ENCODE measurements at places on chromosomes 1 and 21. TPM values are rescaled to one million over a fixed set of nuclear protein-coding genes. Genes with fewer than 3 reads are reported as not detected.

DNA sequence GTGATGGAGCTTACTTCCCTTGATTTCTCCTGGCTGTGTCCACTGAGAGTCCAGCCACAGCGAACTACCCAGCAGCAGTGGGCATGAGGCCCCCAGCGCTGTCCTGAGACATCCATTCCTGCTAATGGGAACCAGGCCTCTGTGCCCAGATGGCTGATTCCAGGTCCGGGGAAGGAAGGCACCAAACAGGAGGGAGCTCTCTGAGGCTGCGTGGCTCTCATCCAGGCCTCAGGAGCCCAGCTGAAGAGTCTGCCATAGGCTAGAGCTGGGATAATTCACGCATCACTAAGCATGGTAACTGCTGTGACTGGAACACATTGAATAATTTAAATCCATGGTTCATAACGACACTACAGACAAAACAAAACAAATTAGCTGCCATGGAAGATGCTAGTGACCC, 24.7 kb upstream of the LRRC47 start:
- DNase-seq: no peak

DNA sequence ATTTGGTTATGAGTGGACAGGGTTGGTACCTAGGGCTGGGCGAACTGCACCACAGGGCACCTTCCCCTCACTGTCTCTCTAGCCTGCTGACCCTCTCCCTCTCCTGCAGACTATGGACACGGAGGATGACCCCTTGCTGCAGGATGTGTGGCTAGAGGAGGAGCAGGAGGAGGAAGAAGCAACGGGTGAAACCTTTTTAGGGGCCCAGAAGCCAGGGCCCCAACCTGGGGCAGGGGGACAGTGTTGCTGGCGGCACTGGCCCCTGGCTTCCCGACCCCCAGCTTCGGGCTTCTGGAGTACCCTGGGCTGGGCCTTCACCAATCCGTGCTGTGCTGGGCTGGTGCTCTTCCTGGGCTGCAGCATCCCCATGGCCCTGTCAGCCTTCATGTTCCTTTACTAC, 21.9 kb downstream of the DISP3 start:
- DNase-seq: no peak

DNA sequence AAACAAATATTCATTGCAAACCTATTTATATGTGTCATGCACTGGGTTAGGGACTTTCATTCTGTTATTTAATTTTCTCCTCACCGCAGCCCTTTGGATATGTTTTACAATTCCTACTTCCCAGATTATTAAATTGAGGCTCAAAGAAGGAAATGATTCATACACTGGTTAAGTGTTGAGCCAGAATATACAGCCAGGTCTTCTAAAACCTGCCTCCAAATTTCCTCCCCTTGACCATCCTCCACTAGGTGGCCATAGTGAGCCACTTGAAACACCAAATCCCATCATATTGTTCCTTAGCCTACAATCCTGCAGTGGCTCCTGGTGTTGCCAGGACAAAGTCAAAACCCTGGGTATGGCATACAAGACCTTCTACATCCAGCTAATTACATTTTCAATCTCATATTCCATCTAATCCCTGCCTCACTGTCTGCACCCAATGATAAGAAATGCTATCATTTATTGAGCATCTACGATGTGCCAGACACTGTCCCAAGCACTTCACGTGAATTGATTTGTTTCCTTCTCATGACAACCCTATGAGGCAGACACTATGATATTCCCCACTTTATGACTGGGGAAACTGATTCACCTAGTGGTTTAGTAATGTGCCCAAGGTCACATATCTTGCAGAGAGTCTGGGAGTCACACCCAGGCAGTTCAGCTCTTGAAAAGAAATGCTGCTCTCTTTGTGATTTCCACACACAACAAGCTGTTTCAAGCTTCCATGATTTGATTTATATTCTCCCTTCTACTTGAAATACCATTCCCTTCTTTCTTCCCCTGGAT, 23.6 kb upstream of the KIRREL1 start:
- DNase-seq: no peak

DNA sequence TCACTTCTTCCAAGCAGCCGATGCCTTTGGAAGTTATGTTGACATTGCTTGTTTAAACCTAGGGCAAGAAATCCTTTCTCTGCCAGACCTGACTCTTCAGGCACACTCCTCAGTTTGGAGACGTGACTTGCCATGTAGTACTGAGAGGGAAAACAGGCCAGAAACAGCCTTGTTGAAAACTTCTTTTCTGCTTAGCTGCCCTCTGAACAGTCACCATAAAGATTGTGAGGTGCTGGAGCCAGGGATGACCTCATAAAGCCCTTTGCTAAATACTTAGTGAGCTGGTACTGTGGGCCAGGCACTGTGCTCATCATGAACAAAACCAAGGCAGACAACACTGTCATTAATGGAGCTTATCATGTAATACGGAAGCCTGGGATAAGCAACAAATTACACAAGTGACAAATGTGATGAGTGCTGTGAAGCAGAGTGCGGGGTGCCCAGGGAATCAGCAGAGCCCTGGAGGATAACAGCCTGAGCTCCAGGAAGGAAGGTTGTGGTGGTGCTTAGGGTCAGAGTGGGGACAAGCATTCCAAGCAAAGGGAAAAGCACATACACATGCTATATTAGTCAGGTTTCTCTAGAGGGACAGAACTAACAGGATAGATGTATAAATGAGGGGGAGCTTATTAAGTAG, 42.4 kb downstream of the MTARC1 start:
- no peak for DNase-seq

FAM167B gene
- total RNA-seq: 0.95 TPM

SDCCAG8 gene
- 23.5 TPM for total RNA-seq

PCBP3 gene
- 3.1 TPM for total RNA-seq

COL8A2 gene
- total RNA-seq: 0.08 TPM

ROR1 gene
- total RNA-seq: not detected

ZNF593OS gene
- total RNA-seq: not detected
